GM23248 (cell line): ENCODE measurements at places on chromosomes 3 and 15.

DNA sequence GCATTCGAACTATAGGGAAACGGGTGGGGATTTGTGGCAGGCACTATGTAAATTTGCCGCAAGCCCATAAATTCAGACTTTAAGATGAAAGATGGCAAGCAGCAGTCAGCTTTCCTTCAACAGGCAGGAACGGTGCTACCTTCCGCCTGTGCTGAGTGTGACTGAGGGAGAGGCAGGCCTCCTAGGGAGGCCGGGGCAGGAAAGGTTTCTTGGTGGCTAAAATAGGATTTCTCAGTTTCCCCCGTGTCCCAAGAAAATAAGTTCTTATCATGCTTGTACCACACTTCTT lies 12.5 kb downstream of the FLNB start:
- DNase-seq: no peak

DNA sequence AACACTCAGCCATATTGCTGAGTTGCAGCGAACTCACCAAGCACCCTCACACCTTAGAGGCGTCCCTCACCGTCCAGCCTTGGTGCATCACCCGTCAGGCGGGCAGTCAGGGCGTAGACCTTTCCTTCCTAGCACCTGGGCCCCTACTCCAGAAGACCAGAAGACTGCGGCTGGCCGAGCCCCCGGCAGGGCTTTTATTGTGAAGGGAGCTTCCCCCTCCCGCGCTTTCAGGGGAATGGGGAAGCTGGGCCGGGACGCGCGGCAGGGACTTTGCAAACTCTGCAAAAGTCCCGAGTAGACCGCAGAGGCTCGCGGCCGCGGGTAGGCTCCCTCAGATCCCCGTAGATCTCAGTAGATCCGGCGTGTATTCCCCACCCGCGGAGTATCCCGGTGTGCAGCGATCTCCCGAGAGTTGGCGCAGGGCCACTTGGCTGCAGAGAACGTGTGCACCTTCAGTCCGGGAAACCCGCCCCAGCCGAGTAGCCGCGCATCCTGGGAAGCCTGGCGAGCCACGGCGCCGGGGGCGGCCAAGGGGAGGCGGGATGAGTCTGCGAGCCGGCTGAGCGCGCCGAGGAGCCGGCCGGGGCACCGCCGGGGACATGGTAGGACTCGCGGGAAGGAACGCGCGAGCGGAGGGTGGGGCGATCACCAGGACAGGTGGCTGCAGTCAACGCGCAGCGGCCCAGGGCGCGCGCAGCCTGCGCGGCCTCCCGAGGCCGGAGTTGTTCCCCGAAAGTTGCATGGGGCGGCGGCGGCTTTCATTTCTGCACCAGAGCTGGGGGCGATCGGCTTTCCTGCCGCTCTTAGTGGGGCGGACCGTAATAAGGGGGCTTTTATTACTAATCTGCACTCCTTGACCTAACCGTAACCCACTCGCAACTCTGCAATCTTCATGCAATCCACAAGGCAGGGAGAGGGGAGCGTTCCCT lies at the start of gene GASK1A:
TSS of gene GASK1A (plus strand) at position 268 of the 929 bp plus-strand sequence. CDS start at position 600, 332 bp downstream.
- DNase-seq: peak; percentile 59

DNA sequence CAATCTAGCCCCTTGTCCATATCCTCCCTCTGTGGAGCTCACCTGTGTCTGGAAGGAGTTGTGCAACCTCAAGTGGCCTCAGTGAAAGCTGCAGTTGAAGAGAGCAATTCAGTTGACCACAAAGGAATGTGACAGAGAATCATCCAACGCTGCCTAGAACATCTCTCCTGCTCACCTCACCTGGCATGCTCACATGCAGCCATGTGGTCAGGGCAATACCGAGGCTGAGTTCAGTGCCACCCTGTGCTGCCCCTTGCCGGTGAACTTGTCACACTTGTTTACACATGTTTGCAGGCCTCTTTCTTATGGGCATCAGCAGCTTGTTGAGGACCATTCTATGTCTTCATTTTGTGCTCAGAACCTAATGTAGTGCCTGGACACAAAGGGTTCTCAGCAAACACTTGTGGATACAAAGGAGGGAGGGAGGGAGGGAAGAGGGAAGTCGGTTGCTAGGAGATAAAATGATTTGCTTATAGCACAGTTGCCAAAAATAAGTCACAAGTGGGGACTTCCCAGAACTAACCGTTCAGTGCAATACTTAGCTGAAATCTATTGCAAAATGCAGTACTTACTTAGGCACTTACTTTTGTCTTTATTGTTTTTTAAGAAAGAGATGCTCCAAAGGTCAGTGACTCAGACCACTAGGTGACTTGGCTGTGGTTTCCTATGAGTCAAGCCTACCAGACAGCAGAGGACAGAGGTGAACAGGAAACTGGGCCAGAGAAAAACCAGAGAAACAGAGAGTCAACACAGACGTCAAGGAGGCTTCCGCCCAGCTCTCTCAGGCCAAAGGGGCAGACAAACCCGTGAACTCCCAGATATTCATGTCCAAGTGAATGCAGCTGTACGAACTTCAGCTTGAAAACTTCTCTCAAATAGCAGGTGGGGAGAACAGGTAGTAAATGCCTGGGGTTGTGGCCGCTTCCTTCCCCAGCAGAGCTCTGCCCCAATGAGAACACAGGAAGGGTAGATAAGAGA lies 227.8 kb upstream of the CTNNB1 start:
- DNase-seq: peak; percentile 96

DNA sequence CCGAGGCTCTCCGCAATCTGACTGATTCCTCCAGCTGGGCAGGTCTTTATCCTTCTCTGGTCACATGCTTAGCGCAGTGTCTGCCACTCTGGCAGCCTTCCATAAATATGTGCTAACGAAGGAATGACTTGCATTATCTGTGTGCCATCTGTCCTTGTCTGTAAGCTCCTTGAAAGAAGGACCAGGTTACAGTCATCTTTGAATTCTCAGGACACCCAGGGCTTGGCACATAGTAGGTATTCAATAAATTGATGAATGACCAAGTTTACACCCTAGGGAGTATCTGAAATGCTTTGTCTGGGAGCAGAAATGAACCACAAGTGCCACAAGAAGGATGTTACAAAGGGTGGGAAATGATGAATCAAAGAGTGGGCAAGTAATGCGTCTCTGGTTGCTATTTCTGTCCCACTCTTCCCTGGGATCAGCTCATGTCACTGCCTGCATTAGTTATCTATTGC lies 16.5 kb upstream of the FAM3D start:
- DNase-seq: no peak

DNA sequence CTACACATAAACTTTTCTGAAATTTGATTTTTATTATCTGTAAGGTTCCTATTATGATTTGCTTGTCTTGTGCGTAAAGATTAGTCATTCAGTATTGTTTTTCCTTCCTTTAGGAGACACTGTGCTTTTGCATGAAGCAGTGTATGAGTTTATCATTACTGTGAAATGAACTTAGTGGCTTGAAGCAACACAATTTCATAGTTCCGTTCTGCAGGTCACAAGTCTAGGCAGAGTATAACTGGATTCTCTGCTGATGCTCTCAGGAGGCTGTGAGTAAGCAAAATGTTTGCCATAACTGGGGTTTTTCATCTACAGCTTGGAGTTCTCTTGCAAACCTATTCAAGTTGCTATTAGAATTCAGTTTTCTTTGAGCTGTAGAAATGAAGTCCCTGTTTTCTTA lies 1136.1 kb downstream of the OTOL1 start:
- peak; percentile 20 for DNase-seq

DNA sequence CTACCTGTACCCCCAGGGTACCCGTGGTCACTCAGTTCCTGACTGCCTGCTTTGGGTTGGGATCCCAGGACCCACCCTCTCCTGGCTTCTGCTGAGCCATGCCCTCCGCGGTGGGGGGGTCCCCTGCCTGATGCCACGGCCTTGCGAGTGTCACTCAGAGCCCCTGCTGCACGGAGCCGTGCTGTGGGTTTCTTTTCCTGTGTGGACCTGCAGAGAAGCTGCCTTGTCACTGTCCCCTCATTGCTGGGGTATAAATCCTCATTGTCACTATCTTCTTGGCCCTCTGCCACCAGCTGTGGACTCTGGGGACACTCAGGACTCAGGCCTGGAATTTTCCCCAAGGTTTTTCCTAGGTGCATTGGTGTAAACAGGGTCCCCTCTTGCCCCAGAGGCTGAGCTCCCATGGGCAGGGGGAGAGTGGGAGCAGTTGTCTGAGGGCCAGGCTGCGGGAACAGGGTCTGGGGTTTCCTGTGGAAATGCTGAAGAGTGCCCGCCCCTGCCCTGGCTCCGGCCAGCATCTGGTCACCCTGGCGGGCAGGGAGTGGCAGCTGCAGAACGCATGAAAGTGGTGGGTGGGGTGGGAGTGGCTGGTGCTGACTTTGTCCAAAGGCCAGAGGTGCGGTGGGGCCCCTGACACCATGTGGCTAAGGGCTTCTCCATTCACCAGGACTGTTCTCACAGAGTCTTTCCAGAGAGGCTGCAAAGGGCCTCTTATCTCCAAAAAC lies 191.7 kb downstream of the GOLGA6L6 start:
- DNase-seq: no peak

GRCh38 chr3:105865867-105866350 lies 2.9 kb downstream of the CBLB start:
- DNase-seq: peak; percentile 44

DNA sequence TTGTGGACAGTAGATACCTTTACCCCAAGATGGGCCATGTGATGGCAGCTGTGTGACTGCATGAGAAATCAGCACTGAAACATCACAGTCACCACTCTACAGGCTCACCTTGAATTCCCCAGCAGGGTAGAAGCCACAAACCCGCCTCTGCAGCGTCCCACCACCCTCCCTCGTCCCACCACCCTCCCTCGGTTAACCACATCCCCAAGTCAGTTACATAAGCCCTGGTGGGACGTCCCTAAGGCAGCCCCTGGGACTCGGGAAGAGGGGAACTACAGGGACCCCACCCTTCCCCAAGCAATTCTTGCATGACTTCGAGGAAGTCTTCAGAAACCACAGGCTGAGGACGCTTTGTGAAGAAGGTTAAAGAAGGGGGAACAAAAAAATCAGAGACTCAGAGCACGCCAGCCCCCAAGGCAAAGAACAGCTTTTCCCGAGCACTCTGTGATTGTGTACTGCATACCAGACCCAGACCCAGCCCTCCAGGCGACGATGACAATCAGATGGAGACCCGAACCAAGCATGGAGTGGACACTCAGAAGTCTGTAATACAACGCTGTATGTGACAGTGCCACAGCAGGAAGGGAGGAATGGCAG lies 60.5 kb downstream of the SH3BP5 start:
- DNase-seq: no peak

GRCh38 chr3:24249523-24249922 lies 245.1 kb downstream of the THRB start:
- no peak for DNase-seq

DNA sequence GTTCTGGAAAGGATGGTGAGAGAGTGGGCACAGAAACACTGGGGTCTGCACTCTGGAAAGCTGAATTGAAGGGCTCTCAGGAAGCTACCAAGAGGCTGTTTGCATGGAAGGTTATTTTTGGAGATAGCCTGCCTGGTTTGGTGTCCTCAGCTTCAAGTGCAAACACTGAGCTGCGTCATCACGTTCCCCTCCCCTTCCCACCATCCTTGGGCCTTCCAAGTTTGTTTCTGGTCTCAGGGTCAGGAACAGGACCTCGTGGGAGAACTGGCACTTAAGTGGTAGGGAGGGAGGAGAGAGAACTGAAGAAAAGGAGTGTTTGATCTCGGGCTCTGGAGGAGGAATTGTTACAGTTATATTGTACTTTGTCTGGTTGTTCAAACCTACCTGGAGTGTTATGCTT lies 10.6 kb downstream of the ST6GAL1 start:
- DNase-seq: no peak
